HFFc6 (cell line): ENCODE measurements at places on chromosomes 3 and 15.

GRCh38 chr3:73520931-73521461, 103.7 kb downstream of the PDZRN3 start:
- DNase-seq, result no peak

DNA sequence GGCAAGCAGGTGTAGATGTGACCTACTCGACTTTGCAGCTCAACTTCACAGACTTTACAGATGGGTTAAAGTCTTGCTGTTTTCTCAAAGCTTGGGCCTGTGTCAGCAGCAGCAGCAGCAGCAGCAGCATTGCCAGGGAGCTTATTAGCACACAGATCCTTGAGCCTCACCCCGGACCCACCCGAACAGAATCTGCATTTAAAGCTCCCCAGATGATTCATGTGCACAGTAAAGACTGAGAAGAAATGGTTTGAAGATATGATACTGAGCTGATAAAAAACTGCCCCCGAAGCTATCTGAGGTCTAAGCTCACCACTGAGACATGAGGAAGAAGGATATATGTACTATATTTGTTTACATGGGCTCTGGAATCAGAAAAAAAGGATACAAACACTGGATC, 231.7 kb downstream of the ARPP21 start:
- DNase-seq, result no peak

DNA sequence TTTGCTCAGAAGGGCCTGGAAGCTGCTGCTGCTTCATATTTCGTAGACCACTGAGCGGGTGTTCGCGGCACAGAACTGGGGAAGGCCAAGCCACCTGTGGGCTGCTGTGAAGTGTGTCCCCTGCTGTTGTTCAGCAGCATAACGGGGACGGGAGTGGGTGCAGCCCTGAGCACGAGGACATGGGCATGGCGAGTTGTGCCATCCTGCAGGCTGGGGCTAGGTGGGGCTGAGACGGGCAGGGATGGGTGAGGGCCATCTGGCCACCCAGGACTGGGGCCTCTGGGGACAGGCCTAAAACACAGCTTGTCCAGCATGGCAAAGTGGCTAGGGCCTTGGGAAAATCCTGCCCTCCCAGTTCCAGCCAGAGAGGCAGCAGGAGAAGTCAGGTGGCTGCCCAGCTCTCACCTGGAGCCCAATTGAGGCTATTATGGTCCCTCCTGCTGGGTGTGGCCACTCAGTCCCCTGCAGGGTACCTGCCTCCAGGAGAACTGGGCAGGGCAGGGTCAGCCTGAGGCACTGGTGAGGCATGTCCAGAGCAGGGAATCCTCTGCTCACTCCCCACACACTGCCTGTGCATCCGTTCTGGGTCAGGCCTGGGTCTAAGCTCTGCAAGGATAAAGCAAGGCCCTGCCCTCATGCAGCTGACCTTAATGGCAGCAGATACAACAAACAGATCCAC, 29.5 kb downstream of the CFAP100 start:
- no peak for DNase-seq

DNA sequence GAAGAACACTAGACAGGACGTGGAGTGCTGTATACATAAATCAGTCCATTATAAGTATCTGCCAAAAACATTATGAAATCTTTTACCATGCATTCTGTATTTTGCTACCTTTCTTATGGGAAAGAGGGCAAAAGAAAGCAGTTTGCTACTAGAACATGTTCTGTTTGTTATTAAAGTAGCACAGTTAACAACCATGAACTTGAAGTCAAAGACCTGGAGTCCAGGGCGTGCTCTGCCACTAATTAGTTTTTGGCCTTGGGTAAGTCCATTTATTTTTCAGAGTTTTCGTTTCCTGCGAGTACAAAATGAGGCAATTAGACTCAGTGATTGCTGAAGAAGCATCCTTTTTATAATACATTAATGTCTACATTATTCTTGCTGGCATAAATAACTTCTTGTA, 143.3 kb upstream of the AGTR1 start:
- no peak for DNase-seq

DNA sequence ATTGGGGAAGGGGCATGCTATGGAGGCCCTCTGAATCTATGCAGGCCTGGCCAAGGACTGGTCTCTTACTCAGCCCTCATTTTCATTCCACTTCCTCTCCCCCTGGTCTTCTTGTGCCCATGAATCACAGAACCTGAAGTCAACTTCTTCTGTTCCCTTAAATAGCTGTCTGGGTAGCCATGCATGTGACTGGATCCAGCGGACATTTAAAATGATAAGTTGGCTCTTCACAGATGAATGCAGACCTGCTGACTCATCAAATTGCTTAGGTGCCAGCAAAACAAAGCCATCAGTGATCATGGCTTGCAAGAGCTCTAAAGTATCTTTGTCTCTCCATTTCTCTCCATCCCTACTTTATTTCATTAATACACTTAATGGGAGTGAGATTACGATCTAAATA, 90.1 kb upstream of the CADPS start:
- DNase-seq, result no peak

GRCh38 chr3:47227678-47228077, 54.9 kb downstream of the KIF9 start:
- DNase-seq, result no peak

GRCh38 chr3:16512435-16513140, 911 bp downstream of the RFTN1 start:
- DNase-seq, result no peak

DNA sequence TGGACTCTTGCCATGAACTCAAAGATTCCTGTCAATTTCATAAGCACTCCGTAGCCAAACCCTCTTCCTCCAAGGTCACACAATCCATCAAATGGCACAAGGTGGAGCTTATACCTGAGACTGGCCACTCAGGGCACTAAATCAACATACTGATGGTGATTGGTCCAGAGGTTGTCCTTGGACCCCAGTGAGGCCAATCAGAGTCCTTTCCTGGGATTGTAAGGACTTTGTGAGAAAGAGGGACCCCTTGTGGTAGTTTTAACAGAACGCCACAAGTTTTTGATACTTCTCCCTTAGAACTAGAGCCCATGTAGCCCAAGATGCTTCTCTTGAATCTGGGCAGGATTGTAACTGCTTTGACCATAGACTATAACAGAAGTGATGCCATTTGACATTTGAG, 44.4 kb upstream of the LARS2 start:
- DNase-seq, result no peak

DNA sequence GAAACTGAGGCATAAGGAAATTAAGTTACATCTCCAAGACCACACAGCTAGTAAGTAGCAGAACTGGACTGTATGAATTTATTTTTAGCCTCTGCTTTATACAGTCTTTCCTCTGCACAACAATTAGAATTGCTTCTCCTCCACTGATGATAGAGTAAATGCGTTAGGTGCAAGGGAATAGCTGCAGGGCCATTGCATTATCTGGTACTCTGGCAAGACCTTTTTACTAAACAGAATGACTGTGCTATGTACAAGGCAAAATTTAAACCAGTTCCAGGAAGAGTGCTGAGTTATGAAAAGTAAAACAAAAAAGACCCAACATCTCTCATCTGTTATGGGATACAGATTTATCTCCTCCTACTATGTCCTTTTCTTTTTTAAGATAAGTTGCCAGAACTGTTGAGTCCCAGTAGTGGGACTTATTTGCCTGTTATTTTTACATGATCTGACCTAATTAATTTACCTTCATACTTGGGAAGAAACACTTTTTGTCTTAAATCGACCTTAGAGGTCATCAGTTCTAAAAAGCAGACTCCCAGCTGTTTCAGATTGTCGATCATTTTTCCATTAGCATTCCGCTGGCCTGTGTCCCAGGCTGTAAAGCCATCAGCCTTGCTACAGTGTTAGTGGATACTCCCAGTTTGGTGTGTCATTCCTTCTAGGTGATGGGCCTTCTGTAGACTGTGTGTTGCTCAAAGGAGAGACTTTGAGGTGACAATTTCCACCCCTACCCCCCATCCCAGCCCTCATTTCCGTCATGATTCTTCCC, 147.5 kb upstream of the NUDT16 start:
- no peak for DNase-seq

- no peak for DNase-seq
These were observed 86.5 kb downstream of the PIK3CB start for GRCh38 chr3:138748190-138748589.

DNA sequence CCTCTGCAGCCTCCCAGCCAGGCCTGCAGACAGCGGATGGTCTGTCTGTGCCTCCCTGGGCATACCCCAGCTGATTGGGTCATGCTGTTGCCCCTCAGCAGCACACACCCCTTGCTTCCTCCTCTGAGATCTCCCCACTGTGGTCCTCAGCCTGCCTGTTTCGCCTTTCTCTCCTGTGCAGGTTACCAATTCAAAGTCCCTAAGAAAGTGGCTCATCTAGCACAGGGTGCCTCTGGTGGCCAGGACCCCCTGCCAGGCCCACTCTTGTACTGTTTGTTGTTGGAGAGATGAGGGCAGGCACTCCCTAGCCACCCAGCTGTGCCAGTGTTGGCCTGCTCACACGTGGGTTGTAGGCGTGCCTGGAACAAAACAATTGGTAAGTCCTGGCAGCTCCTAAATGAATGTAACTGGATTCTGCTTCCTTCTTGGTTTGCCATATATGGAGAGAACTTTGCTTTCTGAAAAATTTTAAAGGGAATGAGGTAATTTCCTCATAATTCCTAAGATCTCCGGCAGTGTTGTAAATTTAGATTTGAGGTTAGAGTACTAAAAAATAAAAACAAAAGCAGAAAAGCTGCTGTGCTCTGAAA, 213.2 kb upstream of the IL12A start:
- peak; percentile 61 for DNase-seq

- no peak for DNase-seq
These were observed 178.8 kb downstream of the ABHD5 start for GRCh38 chr3:43869491-43869890.
